Fibroblast of villous mesenchyme (primary cell): ENCODE measurements at places on chromosomes 11 and 22. TPM values are rescaled to one million over a fixed set of nuclear protein-coding genes. Genes with fewer than 3 reads are reported as not detected.

HMOX1 gene
- 24.2 and 28.0 TPM in 2 replicates for total RNA-seq

DNA sequence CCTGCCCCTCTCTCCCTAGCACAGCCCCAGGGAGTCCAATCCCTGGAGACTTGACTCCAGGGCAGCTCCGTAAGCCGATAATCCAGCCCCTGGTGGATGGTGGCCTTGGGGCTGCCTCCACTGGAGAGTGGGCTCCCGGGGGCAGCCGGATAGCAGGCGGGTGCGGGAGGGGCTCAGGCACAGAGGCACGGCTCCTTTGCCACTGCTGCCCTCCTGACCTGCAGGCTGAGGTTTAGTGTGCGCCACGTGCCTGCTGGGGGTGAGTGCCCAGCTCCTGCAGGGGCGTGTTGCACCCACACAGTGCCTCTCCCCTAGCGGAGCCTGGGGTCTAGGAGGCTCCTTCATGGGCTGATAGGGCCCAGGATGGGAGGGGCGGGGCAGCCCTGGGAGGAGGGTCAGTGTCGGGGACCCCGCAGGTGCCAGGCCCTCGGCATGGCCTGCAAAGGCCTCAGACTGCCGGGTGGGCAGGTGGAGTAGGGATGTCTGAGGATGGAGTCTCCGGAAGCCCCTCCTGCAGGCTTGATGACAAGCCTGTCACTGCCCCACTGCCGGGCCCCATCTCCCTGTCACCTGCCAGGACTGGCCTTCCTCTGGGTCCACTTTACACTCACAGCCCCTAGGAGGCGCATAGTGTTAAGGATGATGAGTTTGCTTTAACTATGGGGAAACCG is 5.6 kb downstream of the DUSP8 start:
- no peak for DNase-seq

TNNI2 gene
- total RNA-seq: not detected in 2 replicates

MS4A2 gene
- not detected in 2 replicates for total RNA-seq

DNA sequence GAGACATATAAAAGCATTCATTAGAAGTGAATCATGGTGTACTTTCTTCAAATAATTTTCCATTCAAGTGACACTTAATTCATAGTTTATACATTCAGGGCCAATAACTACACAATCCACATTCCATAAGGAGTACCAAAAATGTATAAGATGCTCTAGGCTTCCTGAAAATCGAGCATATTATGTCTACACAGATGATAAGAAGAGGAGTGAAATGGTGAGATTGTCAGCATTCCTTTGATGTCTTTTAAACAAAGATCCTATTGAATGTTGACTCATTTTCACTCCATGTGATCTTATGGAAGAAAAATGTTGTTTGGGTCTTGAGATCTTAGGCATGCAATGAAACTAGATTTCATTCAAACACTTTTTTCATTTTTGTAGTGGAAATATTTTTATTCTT is 843.2 kb downstream of the KCNA4 start:
- peak; percentile 57 for DNase-seq

HEPN1 gene
- not detected in 2 replicates for total RNA-seq

DNA sequence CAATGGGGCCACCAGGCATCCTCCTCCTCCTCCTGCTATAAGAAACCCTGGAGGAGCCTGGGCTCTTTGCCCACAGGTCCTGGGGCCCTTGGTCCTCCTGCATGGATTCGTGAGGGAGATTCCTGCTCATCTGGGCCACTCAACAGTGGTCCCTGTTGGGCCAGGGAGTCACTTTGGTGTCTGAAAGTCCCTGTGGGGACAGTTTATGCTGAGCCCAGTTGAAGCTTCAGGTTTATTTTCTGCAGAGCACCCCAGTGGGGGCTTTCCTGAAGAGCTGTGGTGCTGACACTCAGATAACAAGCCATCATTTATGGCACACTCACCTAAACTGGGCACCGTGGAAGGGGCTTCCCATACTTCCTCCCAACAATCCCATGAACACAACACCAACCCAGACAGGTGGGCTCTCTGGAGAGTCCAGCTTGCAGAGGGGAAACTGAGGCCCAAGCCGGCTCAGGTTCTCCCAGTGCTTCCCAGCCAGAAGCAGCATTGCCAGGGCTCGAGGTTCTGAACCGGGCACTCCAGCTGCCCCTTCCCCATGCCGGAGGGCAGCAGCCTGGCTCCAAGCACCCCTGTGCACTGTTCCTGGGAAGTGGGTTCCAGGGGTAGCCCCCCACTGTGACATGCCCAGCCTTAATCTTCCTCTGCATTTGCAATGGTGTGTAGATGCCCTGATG is 91.3 kb downstream of the MYEOV start:
- DNase-seq: no peak

KCNJ4 gene
- total RNA-seq: not detected in 2 replicates

SMC1B gene
- not detected in 2 replicates for total RNA-seq

- DNase-seq: peak; percentile 76
Observed at GRCh38 chr11:104061853-104062521, 25.5 kb downstream of the DDI1 start.

DNA sequence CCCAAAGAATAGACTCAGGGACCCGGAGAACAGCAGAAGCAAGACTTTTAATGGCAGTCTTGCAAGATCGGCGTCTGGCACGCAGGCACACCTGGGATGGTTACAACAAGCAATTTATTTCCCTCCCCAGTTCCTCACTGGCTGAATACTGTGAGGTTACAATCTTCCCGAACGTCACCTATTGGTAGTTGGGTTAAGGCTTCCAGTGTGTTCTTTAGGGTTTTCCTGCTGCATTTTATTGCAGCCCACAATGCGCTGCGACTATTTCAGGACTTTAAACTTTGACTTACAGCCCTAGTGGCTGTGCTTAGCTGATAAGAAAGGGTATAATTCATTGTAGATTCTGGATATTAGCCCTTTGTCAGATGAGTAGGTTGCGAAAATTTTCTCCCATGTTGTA is 11.5 kb upstream of the TRIM68 start:
- DNase-seq: no peak

GTF2H1 gene
- total RNA-seq: 92.0 and 101 TPM in 2 replicates

ANGPTL5 gene
- not detected in 2 replicates for total RNA-seq

- DNase-seq: no peak
Observed at GRCh38 chr11:8030526-8031247, 43.5 kb downstream of the EIF3F start.

ROM1 gene
- total RNA-seq: 2.9 and 3.0 TPM in 2 replicates

PHLDA2 gene
- total RNA-seq: 7.3 and 13.2 TPM in 2 replicates

DNA sequence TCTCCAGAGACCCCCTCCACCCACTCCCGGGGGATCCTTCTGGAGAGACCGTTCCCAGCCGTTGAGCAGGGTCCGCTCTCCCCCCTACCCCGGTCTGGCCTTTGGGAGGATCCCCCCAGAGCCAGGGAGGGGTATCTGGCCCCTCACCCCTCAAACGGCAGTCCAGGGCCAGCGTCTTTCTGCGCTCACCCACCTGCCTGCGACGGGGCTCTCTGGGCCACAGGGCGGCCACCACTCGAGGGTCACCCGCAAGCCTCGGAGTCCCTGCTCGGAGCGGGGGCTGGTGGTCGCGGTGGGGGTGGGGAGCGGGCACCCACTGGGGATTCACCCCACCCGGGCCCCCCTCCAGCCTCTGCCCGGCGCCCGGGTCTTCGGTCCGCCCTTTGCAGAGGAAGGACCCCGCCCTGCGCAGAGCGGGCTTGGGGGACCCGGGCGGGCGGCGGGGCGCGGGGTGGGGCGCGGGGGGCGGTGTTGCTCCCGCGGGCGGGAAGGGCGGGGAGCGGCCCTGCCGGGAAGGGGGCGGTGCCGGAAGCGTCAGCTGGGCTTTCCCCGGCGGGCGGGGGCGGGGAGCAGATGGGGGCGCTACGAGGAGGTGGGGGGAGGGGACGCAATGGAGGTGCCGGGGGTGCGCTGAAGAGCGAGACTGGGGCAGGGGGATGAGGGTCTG is 16.6 kb downstream of the CRELD2 start:
- peak; percentile 63 for DNase-seq
